CD4-positive, alpha-beta T cell treated with Interleukin-1 beta for 1 hour (primary cell): ENCODE measurements at places on chromosomes 4 and X.

DNA sequence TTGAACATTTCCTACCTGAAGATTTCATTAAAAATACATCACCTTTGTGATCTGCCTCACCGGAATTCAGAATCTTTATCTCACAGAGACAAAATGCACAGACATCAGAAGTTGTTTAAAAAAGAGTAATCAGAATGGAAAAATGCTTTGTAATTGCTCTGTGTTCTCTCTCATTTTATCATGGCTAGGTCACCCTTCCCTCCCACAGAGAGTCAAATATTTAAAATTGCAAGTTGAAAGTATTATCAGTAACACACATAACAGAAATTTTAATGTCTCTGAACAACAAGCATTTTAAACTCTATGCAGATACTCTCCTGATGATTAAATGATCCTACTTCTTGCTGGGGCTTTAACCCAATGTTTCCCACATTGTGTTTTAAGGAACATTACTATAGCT is 362.0 kb downstream of the CBLL2 start:
- no peak for DNase-seq

GRCh38 chr4:73244945-73245601 is 13.5 kb downstream of the ANKRD17 start:
- DNase-seq: no peak

GRCh38 chr4:94238160-94238559 is 30.5 kb downstream of the SMARCAD1 start:
- no peak for DNase-seq

GRCh38 chrX:54798137-54798536 is at the start of gene ITIH6:
ITIH6 (minus strand) TSS chrX:54798255; CDS start chrX:54798210, 45 bp downstream.
- DNase-seq: no peak
